Stimulated activated CD8-positive, alpha-beta memory T cell treated with anti-CD3 and anti-CD28 coated beads, Interleukin-4, amount 100 ng/mL, for 1 hour (primary cell): ENCODE measurements at places on chromosomes 2 and 18.

DNA sequence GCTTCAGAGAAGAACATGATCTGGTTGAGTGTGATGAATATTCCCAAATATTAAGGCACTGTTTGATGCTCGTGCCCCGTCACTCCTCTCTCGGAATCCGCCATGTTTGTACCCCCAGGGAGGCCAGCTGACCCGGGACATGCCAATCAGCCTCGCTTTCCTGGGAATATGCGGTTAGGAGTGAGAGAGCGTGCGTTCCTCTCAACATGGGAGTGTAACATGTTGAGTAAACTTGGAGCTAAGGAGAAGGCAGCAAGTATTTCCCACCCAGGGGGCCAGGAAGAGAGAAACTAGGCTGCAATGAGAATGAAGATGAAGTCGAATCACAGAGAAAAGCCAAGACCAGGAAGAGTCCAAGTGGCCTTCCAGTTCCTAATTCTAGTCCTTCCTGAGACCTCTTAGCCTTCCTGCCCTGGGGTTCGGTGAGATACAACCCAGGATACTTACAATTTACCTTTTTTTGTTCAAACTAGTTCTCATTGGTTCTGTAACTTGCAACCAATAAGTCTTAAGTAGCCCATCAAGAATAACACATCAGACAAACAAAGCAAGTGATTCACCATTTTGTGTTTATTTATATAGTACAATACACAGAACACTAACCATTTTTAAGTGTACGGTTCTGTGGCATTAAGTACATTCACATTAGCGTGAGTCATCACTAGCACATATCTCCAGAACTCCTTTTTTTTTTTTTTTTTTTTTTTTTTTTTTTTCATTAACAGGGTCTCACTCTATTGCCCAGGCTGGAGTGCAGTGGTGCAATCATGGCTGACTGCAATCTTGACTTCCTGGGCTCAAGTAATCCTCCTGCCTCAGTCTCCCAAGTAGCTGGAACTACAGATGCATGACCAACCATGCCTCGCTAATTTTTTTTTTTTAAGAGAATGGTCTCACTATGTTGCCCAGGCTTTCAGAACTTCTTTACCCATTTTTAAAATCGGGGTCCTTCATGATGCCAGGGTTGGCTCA, 36.4 kb upstream of the SLC1A4 start:
- no peak for DNase-seq

DNA sequence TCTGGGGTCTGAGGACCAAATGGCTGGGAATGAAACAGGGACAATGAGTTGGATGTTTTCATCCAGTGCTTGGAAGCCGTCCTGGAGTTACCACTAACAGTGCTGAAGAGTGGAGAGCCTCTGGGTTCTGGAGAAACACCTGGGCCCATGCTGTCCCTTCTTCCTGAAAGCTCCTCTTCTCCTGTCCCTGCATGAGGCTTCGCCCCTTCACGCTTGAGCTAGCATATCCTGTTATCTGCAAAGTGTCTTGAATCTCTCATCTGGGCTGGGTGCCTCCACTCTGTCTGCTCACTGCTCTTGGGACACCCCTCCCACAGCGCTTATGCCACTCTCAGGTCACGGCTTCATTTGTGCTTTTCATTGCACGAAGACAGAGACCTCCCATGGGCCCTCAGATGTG, 154.5 kb downstream of the MYCN start:
- no peak for DNase-seq

DNA sequence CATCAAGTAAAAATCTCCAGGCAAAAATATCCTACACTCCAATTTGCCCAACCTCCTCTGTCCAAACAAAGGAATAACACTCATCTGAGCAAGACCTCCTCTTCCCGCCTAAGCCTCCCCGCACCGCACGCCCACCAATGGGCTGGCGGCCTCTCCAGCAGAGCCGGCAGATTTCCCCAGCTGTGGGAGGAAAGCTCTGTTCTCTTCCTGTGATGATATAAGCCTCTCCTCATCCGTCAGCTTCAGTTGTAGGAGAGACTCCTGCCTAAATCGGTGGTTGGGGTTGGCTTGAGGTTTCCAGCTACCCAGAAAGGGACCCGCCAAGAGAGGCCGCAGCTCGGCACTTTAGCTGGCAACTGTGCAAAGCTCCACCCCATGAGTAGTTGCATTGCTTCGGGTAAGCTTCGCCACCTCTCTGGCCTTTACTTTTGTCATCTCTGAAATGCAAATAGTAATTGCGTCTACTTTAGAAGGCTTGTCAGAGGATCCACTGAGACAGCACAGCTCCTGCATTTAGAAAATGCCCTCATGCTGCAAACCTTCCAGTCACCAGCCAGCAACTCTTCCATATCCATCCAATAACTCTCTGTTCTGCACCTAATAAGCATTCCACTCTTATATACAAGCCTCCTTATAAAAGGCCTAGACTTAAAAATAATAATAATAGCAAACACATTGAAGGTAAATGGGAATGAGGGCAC, 146.4 kb downstream of the MYT1L start:
- DNase-seq, result no peak

- no peak for DNase-seq
Observed at GRCh38 chr2:81481994-81482368, 1177.4 kb upstream of the LRRTM1 start.

GRCh38 chr18:77528872-77529271, 279.2 kb downstream of the GALR1 start:
- no peak for DNase-seq

DNA sequence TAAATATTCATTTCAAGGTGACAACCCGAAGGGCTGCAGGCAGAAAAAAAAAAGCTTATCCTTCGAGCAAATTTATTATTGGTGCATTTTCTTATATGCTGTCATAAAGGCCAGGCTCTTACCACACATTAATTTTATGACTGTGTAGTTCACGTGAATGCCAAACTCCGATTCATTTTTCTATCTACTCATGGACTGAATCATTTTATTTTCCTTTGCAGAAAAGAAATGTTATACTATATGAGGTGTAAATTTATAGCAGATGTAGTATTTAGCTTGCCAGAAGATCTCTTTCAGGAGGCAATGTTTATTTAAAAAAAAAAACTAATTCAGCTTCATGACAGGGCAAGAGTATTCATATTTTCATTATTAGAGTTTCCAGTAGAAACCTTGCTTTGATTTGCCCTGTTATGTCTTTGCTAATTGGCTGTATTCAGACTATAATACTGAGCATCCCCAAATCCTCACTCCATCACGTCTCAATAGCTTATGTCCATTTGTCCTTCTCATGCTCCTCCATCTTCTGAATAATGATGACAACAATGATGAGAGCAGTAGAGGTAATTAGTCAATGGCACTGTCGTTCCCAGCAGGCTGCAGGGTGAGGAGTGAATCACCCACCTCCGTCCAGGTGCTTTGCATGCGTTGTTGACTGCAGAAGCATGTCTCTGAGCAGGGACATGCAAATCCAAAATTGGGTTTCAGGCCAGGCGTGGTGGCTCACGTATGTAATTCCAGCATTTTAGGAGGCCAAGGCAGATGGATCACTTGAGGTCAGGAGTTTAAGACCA, 101.1 kb upstream of the RAB12 start:
- DNase-seq, result no peak

- no peak for DNase-seq
Observed at GRCh38 chr2:199662255-199662654, 188.7 kb downstream of the FTCDNL1 start.

- DNase-seq, result no peak
Observed at GRCh38 chr2:212979799-212980198, 171.6 kb downstream of the IKZF2 start.
